ENCODE measurements at places on chromosomes 7 and 10. TPM values are rescaled to one million over a fixed set of nuclear protein-coding genes. Genes with fewer than 3 reads are reported as not detected.

Gene SPDYE5
- not detected for total RNA-seq

Gene PIP
- total RNA-seq: 126 TPM

Gene CYP3A4
- total RNA-seq: 6.4 TPM

Gene HOXA2
- total RNA-seq: 3.2 TPM

Gene LIPM
- total RNA-seq: 16.7 TPM

Gene FAM25A
- 699 TPM for total RNA-seq

Gene PON3
- total RNA-seq: 11.8 TPM

Gene CRTAC1
- 1.3 TPM for total RNA-seq

Gene RET
- 0.97 TPM for total RNA-seq

Gene USP54
- 88.9 TPM for total RNA-seq

Gene SLC26A3
- 1.5 TPM for total RNA-seq

Gene TMEM236
- total RNA-seq: 0.13 TPM

Gene FAM131B
- 0.19 TPM for total RNA-seq

Gene SH3PXD2A
- 65.9 TPM for total RNA-seq

Gene CASP2
- total RNA-seq: 27.4 TPM

Gene BAIAP2L1
- 26.4 TPM for total RNA-seq

Gene VIPR2
- total RNA-seq: 0.60 TPM

Gene NCF1
- total RNA-seq: not detected

All from suprapubic skin (tissue), 4 donors.